ENCODE measurements at places on chromosomes 3 and 15.

DNA sequence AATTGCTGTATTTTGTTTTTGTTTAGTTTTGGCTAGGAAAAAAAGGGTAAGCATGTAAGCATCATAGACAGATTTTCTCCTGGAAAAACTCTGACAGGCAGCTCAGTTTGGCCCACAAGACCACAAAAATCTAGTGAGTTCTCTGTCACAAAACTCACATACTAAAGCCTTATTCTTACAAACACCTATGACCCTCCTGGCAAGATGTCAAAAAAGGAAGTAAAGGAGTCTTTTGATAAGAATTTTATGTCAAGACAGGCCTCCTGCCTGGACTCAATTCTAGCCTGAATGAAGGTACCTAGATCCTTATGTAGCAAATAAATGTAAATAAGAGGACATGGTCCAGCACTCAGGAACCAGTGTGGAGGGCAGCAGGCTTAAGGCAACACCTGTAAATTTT, 668.3 kb upstream of the ZNF385D start:
- DNase-seq = no peak

- DNase-seq = no peak
Observed at GRCh38 chr15:79522656-79523055, 90.5 kb downstream of the MINAR1 start.

- DNase-seq = no peak
Observed at GRCh38 chr3:34374521-34374920, 576.1 kb downstream of the PDCD6IP start.

DNA sequence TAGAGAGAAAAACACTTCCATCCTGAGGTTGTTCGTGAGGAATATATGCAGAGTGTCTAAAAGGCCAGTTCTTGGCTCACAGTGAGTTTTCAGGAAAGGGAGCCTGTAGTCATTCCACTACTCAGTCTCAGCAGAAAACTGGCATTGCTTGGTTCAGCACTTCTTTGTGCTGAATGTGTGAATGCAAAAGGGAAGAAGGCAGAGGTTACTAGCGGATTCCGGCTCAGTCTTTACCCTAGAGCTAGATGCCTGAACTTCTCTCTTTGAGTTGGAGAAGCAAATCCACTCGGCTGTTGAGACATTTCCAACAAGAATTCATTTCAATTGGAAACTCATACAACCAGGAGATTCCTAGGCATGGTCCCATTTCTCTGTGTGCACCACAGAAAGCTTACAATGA, 23.1 kb upstream of the FRMD4B start:
- DNase-seq = no peak

GRCh38 chr3:13822042-13822441, 57.8 kb downstream of the WNT7A start:
- DNase-seq = no peak

DNA sequence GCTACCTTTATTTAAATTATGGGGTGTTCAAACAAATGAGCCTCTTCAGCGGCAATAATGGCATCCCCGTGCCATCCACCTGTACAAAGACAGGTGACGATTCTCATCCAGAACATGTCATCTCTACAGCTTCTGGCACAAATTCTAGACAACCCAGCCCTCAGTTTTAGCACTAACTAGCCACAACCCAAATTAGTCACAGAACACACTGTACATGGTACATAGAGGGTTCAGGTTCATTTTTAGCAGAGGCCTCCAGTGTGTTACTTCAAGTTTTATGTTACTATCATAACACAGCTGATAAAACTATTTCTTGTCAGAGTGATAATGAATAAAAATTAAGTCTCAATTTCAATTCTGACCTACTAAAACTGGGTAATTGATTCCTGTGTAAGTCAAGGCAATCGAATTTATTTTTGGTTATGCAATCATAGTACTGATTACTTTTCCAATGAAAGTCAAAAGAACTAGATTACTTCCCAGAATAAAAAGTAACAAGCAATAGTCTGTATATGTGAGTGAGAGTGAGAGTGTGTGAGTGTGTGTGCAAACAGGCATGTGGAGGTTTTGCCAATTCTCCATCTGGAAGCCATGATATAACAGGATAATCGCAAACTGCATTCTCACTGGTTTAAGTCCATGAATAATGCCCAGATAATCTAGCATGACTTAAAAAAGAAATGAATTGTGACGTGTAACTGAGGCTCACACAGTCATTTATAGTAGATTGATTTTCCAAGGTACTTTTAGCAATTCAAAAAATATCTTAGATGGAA, 37.4 kb downstream of the SHQ1 start:
- no peak for DNase-seq

Data from activated gamma-delta T cell (primary cell).